MCF 10A (cell line): ENCODE measurements at places on chromosomes 3 and 15. TPM values are rescaled to one million over a fixed set of nuclear protein-coding genes. Genes with fewer than 3 reads are reported as not detected.

SCAMP5 gene
- total RNA-seq: 0.54 and 0.96 TPM in 2 replicates

RBM5 gene
- 138 TPM in 2 replicates for total RNA-seq

CCRL2 gene
- not detected in 2 replicates for total RNA-seq

PLA2G4E gene
- 0.07 and 0.12 TPM in 2 replicates for total RNA-seq

BNIP2 gene
- total RNA-seq: 80.7 and 91.5 TPM in 2 replicates

FANCD2OS gene
- not detected in 2 replicates for total RNA-seq

ARMC8 gene
- 29.8 and 35.3 TPM in 2 replicates for total RNA-seq

DUSP7 gene
- 67.4 and 69.1 TPM in 2 replicates for total RNA-seq

WNT5A gene
- 9.5 and 14.5 TPM in 2 replicates for total RNA-seq

ST6GAL1 gene
- total RNA-seq: 11.5 and 18.8 TPM in 2 replicates

DNAJA4 gene
- not detected in 2 replicates for total RNA-seq

ALG1L2 gene
- total RNA-seq: not detected in 2 replicates

ADAMTS9 gene
- total RNA-seq: 0.86 and 1.8 TPM in 2 replicates

ZPLD1 gene
- 0.12 and 0.22 TPM in 2 replicates for total RNA-seq

MORC1 gene
- not detected in 2 replicates for total RNA-seq

LTK gene
- total RNA-seq: 0.17 TPM in 1 of 2 replicates, not detected in the other

P2RY13 gene
- total RNA-seq: not detected in 2 replicates

GOLGA8B gene
- total RNA-seq: 176 and 233 TPM in 2 replicates

SHC4 gene
- total RNA-seq: 0.26 and 0.49 TPM in 2 replicates

JMJD7 gene
- 9.2 and 13.3 TPM in 2 replicates for total RNA-seq

SPSB4 gene
- total RNA-seq: not detected in 2 replicates

ASB14 gene
- not detected in 2 replicates for total RNA-seq

VWA5B2 gene
- total RNA-seq: not detected in 2 replicates

FAM107A gene
- total RNA-seq: not detected in 2 replicates

MASP1 gene
- not detected in 2 replicates for total RNA-seq

TRPM7 gene
- 35.5 and 36.3 TPM in 2 replicates for total RNA-seq

PPP1R14D gene
- not detected in 2 replicates for total RNA-seq

GRK7 gene
- not detected in 2 replicates for total RNA-seq

FBXO40 gene
- total RNA-seq: not detected in 2 replicates

GASK1A gene
- not detected in 2 replicates for total RNA-seq

LARP6 gene
- 67.3 and 77.5 TPM in 2 replicates for total RNA-seq

NAA50 gene
- total RNA-seq: 219 and 238 TPM in 2 replicates

ATP13A5 gene
- total RNA-seq: not detected in 2 replicates

ATP8B4 gene
- total RNA-seq: not detected in 2 replicates

CCDC13 gene
- total RNA-seq: 1.1 and 1.3 TPM in 2 replicates

ARGFX gene
- total RNA-seq: not detected in 2 replicates

TMEM266 gene
- total RNA-seq: not detected in 2 replicates

SLC2A2 gene
- total RNA-seq: not detected in 2 replicates

BNC1 gene
- total RNA-seq: 68.3 and 93.5 TPM in 2 replicates

SLC6A11 gene
- total RNA-seq: 1.4 and 1.5 TPM in 2 replicates

SMAD3 gene
- 19.9 and 26.1 TPM in 2 replicates for total RNA-seq

SERPINI2 gene
- not detected in 2 replicates for total RNA-seq

GOLGA8G gene
- total RNA-seq: 0.09 TPM in 1 of 2 replicates, not detected in the other

TERC gene
- 2.9 and 7.9 TPM in 2 replicates for total RNA-seq

PCSK6 gene
- 29.8 and 30.8 TPM in 2 replicates for total RNA-seq

CCDC33 gene
- total RNA-seq: not detected in 2 replicates

CD80 gene
- not detected in 2 replicates for total RNA-seq

LMAN1L gene
- 0.23 TPM in 1 of 2 replicates, not detected in the other for total RNA-seq

EOGT gene
- 40.9 and 41.7 TPM in 2 replicates for total RNA-seq

ZNF197 gene
- 15.6 and 15.8 TPM in 2 replicates for total RNA-seq

SPESP1 gene
- total RNA-seq: 16.8 and 17.6 TPM in 2 replicates

ACTL6A gene
- 46.2 and 57.1 TPM in 2 replicates for total RNA-seq

SPTBN5 gene
- 1.1 TPM in 2 replicates for total RNA-seq

ITGA11 gene
- total RNA-seq: 0.19 TPM in 1 of 2 replicates, not detected in the other

PLSCR5 gene
- not detected in 2 replicates for total RNA-seq

OR5K2 gene
- not detected in 2 replicates for total RNA-seq

ZNF620 gene
- total RNA-seq: 2.8 and 2.9 TPM in 2 replicates

IL17RE gene
- 5.0 and 5.5 TPM in 2 replicates for total RNA-seq
